ENCODE measurements at places on chromosomes 5 and 9.

- no peak for DNase-seq
These were observed 584.6 kb upstream of the CDH18 start for GRCh38 chr5:20572614-20573013.

DNA sequence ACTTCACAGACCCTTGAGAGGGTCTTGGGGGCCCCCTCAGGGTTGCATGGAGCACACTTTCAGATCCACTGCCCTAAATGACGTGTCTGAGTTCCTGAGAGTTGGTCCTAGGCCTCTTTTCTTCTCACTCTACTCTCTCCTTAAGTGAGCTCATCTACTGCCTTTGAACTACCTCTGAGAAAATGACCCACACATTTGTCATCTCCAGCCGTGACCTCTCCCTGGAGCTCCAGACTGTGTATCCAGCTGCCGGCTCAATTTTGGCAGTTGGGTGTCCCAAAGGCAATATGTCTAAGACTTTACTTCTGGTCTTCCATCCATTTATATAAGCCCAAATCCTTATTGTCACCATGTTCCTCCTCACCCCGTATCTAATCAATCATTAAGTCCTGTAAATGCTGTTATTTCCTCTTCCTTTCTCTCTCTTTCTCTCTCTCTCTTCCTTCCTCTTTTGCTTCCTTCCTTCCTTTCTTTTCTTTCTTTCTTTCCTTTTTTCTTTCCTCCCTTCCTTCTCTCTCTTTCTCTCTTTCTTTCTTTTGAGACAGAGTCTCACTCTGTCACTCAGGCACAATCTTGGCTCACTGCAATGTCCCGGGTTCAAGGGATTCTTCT, 51.2 kb upstream of the HSPA9 start:
- DNase-seq = no peak

- no peak for DNase-seq
These were observed 533.3 kb downstream of the CDH12 start for GRCh38 chr5:22319798-22320197.

GRCh38 chr9:106981396-106982287, 118.7 kb downstream of the ZNF462 start:
- DNase-seq = no peak

GRCh38 chr5:51684794-51685355, 301.6 kb downstream of the ISL1 start:
- DNase-seq = no peak
